IPS DF 19.7 (cell line): ENCODE measurements at places on chromosomes 6 and 20.

- no peak for DNase-seq
Observed at GRCh38 chr6:3422435-3423070, 34.3 kb downstream of the SLC22A23 start.

DNA sequence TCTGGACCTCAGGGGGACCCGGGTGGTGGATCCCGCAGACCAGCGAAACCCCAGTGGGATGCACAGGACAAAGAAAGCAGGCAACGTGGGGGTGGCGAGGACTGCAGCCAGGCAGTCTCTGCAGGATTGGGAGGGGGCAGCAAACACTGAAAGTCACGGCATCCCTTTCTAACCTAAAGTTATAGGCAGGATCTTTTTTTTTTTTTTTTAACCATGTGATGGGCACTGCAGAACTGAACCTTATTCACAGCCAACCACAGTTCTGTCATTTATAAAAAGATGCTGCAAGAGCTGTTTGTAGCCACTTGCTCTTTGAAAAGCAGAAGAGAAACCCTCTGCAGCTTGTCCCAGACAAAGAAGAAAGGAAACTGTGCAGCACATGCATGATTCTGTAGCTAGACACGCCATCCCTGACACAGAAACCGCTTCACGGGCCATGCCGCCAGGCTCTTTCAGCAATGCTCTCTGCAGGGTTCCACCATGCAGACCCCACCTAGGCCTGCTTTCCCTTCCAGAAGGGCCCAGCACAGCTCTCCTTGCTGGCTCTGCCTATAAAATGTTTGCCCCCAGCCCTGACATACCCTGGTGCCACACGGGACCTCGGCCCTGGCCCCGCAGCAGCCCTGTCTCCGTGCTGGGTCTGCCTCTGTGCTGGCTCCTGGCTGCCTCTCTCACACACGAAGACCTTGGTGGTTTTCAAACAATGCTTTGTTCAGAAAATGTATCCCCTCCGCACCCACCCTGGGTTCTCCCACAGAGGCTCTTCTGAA lies 70.8 kb downstream of the PYGB start:
- DNase-seq = no peak

DNA sequence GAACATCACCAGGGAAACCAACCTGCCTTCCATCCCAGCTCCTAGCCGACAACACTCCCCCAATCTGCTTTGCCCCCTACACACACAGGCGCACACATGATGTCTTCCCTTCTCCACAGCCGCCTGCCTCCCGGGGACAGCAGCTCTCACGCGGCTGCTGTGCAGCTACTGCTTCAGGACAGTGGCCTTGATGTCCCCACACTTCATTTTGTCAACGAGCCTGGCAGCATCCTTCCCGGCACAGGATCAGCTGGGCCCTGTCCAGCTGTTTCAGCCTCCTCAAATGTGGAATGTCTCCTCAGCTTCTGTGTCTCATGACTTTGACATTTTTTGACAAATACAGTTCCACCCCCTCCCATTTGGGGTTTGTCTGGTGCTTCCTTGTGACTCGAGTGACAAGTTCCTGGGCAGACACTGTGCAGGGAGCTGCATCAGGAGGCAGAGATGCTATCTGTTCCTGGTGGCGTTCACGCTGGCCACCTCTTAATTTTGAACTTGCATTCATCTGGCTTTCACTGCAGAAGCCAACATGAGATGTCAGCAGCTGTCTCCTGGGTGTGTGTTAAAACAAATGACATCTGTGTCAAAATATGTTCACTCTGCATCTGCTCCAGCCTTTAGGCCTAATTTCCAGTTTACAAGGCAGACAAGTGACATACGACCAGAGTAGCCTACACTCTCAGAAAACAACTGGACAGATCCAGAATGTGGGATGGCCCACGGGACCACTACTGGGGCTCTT lies 57.2 kb downstream of the GINS1 start:
- no peak for DNase-seq

DNA sequence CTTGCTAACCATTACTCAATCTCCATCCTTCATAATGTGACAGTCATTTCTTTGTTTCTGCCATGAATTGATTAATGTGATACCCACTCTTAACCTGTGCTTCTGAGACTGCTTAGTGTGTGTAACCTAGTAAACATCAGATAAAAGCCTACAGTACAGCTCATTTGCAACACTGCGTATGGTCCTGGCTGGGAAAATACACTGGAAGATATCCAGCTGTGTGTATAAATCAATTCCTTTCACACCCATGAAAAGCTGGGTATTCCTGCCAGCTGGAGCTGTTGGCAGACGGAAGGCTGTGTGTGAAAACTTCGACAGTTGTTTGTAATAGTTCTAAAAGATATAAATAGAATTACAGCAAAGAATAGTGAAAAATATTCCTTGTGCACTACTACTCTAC lies 509.2 kb downstream of the FRK start:
- no peak for DNase-seq

GRCh38 chr6:121856296-121856695 lies 420.9 kb downstream of the GJA1 start:
- DNase-seq = no peak

- DNase-seq = no peak
Observed at GRCh38 chr6:71589254-71589653, 297.1 kb upstream of the RIMS1 start.

DNA sequence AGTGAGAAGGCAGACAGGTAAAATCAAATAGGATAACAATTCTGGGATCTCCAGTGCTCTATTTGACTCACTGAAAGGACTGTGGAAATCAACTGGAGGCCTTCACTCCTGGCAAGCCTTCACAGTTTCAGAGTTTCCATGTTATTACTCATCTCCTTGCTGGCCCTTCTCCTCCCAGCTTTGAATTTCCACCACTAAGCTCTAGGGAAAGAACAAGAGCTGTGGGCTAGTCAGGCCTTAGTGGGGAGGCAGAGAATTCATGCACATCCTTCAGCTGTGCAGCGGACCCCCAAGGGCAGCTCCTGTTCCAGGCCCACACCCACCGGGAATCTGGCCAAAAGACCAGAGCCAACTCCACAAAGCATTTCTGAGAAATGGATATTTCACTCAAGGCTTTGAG lies 26.0 kb downstream of the MYLIP start:
- no peak for DNase-seq

DNA sequence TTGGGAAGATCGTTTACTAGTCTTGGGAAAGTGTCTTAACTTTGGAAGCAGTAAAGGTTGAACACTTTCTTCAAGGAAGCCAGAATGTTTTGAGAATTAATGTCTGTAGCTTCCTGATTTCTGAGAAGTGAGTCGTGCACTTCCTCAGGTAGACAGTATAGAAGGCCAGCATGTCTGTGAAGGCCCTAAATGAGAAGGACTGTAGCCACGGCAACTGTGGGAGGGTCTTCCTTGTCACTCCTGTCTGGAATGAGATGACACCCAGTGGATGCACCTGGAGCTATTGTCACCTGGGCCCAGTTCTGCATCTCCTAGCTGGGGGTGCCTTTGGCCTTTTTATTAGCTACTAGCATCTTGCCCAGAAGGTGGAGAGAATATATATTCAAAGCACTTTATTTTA lies 8.8 kb downstream of the STX16 start:
- no peak for DNase-seq

DNA sequence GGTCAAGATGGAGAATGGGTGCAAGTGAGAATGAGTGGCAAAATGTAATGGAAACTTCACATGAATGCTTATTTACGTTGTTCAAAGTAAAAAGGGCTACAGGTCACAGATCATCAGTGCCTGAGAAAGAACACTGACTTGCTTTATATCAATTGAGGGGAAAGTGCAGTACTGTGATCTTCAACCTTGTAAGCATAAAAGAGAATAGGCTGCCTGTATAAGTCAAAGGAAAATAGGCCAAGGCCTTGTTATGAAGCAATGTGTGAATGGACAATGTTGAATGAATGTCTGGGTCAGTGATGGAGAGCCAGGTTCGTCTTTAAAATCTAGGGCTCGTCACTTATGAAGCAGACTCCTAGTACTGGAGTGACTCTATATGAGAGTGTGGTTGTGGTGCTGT lies 158.6 kb upstream of the NT5E start:
- DNase-seq = no peak
